Kasumi-1 (cell line): ENCODE measurements at places on chromosomes 2 and 18.
A peak's percentile ranks its signal among the peaks of the same experiment; 100 is the strongest.

DNA sequence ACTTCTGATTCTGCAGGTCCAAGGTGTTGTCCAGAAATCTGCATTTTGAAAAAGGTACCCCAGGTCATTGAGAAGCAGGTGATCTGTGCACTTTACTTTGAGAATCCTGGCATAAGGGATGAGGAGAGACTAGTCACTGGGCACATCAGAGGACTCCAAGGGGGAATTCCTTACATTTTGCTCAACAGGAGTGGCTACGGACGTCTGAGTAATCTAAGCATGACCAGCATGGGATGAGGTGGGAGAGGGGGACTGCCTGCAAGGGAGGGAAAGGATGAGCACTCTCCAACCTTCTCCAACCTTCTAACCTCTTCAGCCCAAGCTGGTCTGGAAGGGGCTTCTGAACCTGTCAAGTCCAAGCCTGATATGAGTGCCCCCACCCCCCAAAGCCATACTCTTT lies 55.5 kb downstream of the MARCHF4 start:
- DNase-seq = no peak

DNA sequence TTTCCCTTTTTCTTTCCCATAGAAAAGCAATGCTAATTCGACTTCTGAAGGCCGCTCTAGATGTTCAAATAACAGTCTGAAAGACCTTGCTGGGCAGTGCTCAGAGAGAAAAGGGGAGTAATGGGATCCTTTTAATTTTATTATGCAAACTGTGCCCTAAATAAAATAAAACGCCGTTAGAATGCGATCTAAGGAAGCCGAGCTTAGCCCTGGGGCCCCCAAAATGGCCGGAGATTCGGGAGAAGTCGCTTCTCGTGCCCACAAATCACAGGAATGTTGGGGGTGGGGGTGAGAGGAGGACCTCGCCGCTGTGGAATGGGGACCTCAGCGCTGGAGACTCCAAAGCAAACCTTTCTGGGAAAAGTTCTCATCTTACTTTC lies 8.4 kb upstream of the POU3F3 start:
- DNase-seq = no peak

DNA sequence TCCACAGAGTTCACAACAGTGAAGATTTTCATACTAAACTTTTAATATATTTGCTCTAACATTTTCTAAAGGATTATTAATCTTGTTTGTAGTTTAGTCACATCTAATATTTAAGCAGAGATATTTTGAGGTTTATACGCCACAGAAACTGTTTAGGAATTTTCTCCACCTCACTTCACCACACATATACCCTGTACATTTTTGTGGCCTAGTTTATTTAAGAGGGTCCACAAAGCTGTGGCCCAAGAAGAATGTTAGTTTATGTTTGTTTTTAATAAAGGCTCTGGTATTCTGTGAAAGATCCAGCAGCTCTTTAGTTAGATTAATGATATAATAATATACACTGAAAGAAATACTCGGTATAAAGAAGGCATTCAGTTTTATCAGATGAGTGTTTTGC lies 132.7 kb upstream of the TTC27 start:
- DNase-seq = no peak

- no peak for DNase-seq
Observed at GRCh38 chr2:99445065-99445464, 44.8 kb downstream of the REV1 start.

GRCh38 chr2:103288696-103289095 lies 526.9 kb downstream of the TMEM182 start:
- no peak for DNase-seq

DNA sequence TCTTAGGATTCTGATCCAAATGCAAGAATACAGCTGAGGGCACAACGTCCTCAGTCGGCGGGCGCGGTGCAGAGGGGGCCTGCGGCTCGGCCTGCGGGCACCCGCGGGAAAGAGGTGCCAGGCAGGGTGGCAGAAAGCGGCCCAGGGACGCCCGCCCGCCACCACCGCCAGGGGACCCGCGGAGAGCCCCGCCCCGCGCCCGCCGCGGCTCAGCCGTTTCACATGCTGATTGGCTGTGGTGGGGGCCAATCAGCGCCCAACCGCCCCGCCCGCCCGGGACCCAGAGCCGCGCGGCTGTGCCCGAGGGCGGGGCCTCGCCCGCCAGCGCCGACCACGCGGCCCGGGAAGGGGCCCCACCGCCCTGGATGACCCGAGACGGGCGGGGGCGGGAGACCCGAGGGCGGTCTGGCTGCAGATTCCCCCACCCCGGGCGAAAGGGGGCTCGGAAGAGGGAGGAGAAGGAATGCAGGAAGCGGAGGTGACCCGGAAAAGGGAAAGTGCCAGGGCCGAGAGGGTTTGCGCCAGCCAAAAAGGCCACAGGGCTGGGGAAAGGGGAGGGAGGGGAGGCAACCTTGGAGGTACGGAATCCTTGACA lies 8.0 kb downstream of the IRS1 start:
- DNase-seq = peak; percentile 43

DNA sequence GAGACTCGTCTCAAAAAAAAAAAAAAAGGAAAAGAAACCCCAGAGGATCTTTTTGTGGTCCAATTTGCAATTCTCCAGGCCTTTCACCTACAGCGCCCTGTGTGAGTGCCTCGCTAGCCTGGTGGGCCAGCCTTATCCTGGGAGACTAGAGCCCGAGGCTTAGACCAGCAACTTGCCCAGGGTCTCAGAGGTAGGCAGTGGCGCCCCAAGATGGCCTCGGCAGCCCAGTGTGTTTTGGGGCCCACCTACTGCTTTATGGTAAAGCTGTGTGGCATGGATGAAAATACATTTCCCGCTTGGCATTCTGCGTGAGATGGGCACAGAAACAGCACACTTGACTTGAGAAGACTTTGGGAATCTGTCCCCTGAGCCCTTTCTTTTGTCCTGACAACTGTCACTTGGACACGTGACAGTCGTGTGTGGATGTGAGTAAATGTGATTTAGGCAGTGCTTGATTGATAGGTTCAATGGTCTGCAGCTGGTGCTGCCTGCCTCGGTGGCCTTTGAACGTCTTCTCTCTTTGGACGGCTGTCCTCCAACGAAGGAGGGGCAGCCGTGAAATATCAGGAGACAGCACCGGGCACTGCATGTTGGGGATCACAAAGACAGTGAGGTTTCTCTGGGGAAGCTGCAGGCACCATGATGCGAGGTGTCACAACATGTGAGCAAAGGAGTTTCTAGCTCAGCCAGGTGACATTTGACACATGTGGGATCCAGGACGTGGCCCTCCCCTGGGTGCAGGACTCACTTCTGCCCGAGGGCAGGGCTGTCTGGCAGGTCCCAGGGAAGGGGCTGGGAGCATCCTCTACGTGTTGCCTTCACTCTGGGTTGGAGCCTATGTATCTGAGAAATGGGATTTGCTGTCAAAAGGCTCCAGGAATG lies 209.5 kb upstream of the TWIST2 start:
- no peak for DNase-seq
